ENCODE measurements at places on chromosomes 7 and 10.

GRCh38 chr7:158278745-158279320 is 308.8 kb downstream of the PTPRN2 start:
- DNase-seq = no peak

- DNase-seq = no peak
Measured at GRCh38 chr7:135257790-135258189, 24.2 kb downstream of the STRA8 start.

DNA sequence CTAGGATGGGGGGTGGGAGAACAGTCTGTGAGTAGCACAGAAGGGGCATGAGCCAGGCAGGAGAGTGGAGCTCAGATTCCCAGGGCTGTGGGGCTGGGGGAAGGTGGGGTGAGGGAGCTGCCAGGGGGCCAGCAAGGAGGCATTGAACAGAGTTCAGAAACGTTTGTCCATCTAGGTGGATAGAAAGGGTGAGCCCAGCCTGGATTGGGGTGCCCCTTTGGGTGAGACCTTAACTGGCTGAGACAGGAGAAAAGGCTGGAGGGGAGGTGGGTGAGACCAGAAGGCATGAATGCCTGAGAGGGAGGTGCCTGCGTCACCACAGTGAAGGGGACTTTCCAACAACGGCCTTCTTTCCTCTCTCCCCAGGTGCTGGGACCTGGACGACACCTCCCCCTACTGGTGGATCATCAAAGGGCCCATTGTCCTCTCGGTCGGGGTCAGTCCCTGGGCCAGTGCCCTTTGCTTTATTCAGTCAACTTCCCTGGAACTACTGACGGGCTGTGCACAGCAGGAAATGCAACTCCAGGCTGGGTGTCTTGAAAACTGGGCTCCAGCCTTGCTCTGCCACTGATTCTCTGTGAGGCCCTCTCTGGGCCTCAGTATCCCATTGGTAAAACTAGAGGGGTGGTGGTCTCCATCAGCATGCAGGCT is 11.0 kb downstream of the GHRHR start:
- peak; percentile 75 for DNase-seq

DNA sequence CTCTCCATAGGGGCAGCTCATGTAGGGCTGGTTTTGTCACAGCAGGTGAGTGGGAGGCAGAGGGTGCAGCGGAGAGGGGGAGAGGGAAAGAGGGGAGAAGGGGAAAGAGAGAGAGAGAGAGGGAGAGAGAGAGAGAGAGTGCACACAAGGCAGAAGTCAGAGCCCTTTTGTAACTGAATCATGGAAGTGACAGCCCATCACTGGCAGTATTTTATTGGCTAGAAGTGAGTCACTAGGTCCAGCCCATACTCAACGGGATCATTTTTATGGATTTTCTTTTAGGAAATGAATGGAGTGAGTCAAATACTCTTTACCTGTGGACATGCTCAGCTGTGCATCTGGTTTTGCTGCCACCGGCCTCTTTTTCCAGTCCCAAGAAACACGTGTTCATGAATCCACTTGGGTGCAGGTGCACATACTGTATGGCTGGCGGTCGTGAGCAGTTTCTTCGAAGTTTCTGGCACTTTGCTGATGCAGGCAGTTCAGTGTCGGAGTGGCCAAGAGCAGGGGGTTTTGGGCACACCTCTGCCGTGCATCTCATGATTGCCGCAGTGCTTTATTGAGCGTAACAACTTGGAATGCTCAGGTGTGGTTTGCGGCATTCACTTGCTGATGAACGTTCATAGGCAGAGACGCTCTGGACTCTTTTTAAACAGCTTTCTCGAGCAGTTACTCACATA is 40.3 kb downstream of the DOCK1 start:
- DNase-seq = no peak

GRCh38 chr10:77513220-77513619 is 124.4 kb downstream of the KCNMA1 start:
- no peak for DNase-seq

- DNase-seq = no peak
Measured at GRCh38 chr7:142460402-142461117, 202.7 kb upstream of the PRSS58 start.

DNA sequence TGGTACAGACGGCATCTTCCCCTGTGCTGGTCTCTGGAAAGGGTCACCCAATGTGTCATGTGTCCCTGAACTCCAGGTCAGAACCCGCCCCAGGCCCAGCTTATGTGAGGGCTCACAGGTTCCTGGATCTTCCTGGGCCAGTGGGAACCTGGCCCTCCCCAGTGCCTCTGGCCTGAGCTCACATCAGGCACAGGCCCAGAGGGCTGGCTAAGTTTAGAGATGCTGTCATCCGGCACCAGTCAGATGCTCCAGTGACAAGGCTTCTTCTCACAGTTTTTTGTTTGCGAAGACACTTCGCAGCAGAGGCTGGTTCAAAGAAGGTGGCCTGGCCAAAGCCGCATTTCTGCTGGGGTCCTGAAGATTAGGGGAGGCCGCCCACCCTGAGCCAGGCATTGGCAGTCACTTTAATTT is 11.8 kb downstream of the CAMK2B start:
- no peak for DNase-seq

- no peak for DNase-seq
Measured at GRCh38 chr7:157271991-157272324, 64.8 kb upstream of the DNAJB6 start.

DNA sequence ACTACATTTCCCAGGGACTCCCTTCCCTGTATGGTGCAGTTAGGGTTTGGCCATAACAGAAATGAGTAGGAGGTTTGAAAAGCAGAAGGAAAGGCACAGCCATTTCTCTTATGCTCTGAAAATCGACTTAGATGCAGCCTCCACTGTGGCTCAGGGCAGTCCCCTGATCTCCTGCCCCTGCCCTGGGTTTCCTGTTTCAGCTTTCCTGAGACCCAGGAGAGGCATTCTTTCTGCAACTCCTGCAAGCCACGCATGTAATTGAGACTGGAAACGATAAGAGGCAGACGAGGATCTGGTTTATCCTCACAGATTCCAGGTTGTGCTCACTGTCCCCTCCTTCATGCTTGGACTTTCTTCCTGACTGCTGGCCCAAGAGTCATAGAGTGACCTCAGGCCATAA is 461.2 kb upstream of the VSTM2A start:
- no peak for DNase-seq

DNA sequence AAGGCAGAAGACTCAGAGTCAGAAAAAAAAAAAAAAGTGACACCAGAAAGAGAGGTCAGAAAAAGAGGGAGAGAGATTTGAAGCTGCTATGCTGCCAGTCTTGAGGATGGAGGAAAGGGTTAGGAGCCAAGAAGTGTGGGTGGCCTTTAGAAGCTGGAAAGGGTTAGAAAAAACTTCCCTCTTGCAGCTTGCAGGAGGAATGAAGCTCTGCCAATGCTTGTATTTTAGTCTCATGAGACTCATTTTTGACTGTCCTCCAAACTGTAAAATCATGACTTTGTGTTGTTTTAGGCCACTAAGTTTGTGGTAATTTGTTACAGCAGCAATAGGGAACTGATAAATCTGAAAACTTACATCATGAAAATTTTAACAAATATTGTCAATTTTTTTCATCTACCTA is 127.7 kb upstream of the NOBOX start:
- DNase-seq = no peak

- no peak for DNase-seq
Measured at GRCh38 chr10:70477661-70478162, 855 bp upstream of the PALD1 start.

- no peak for DNase-seq
Measured at GRCh38 chr10:96758423-96758822, 38.1 kb upstream of the PIK3AP1 start.

DNA sequence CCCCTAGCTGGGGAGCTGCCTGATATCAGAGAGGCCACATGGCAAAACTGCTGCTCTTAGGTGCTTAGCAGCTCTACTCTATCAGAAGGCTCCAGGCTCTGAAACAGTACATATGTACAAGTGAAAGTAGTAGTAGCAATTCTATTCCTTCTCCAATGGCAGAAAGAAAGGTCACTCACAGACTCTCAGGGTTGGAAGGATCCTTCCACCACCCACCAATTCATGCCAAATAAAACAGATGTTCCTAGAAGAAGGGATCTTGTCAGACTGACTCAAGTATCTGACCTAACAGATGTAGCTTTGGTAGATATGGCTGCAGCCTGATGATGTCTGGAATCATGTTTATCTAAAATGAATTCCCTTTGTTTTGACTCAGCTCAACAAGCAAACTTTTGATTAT is 8.0 kb upstream of the ALDH18A1 start:
- no peak for DNase-seq

GRCh38 chr7:149733924-149734790 is 39.2 kb downstream of the ZNF467 start:
- DNase-seq = no peak

DNA sequence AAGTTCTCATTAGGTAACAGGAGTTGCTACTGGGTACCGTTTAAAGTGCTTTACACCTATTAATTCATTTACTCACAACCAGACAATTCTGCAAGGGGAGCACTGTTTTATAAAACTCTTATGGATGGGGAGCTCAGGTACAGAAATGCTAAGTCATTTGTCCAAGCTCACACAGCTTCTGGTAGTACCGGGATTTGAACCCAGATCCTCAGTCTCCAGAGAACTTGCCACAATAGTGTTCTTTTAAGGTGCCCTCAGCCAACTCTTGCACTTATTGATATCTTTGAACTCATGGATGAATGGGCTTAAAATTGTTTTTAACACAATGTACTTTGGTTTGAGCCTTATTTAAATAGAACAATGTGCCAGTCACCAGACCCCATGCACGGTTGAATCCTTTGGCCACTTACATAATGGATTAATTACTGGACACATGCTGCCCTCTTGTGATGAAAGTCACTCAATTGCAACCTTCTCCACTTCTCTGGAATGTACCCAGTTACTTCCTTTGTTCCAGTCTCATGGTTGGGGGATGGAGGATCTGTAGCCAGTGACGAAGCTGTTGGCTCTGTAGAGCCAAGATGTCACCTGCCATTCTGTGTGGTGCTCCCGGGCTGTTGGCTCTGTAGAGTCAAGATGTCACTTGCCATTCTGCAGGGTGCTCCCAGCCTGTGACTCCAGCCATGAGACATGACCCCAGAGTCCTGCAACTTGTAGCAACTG is 65.6 kb downstream of the NOD1 start:
- DNase-seq = peak; percentile 91

DNA sequence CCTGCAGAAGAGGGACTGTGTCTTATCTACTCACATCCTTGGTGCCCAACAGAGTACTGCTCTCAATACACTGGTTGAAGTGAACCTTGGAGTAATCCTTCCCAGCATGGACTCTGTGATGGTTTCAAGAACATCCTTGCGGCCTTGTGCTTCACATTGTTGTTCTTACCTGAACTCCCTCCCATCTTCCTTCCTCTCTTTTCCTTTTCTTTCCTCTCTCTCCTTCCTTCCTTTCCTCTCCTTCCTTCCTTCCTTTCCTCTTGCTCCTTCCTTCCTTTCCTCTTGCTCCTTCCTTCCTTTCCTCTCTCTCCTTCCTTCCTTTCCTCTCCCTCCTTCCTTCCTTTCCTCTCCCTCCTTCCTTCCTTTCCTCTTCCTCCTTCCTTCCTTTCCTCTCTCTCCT is 26.3 kb downstream of the LAMB1 start:
- no peak for DNase-seq

- no peak for DNase-seq
Measured at GRCh38 chr7:39375047-39375873, 190.9 kb upstream of the YAE1 start.

DNA sequence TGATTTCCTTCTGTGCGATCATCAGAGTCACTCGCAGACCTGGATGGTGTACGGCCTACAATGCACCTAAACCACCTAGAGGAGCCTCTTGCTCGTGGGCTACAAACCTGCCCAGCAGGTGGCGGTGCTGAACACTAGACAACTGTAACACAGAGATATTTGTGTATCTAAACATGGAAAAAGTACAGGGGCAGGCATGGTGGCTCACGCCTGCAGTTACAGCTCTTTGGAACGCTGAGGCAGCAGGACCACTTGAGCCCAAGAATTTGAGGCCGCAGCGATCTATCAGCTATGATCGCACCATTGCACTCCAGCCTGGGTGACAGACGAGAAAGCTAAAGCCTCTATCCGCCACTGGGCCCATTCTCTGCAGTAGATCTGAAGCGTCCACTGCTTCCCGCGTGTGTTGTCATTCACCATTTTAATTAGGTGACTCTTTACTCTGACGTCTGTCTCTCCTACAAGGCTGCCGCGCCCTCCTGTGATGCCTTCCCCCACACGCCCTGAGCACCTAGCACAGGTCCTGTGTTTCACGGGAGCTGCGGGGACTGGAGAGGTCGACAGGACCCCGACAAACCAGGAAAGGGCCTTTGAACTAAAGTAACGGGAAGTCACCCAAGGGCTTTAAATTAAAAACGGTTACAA is 774 bp downstream of the TUBGCP2 start:
- peak; percentile 82 for DNase-seq

DNA sequence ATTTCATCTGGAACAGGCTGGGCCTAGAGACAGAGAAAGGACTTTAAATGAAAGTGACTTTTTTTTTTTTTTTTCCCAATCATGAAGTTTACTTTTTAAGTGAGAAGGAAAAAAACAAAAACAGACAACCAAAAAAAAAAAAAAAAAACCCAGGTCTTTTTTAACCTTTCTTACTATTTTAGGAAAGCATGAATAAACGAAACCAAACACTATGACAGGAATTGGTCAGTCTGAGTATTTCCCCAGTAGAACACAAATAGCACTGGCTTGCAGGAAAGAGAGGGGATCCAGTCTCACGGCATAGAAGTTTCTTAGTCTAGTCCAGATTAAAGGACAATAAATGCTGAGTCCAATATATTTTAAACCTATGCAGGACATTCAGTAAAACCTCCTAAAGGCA is 180.5 kb upstream of the CCDC6 start:
- no peak for DNase-seq

GRCh38 chr10:5546891-5547680 is 22.3 kb downstream of the CALML3 start:
- DNase-seq = peak; percentile 44

GRCh38 chr7:47814905-47815613 is 133.2 kb downstream of the PKD1L1 start:
- no peak for DNase-seq

DNA sequence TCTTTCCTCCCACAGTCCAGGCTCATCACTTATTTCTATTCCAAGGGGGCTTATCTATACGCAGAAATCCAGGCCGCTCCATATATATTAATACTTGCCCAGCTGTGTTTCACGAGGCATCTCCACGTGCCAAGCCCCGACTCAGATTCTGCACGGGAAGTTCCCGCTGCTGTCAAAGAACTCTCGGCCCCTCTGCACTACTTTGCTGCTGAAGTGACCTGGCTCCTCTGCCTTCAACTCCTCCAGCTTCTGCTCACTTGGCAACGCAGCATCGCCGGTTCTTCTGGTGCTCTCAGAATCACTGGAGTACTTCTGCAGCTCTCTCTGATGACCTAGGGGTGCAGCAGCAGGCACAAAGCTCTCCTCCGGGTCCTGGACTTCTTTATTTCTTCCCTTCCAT is 9.7 kb upstream of the CHST12 start:
- no peak for DNase-seq

GRCh38 chr10:29482591-29483431 is 152.0 kb downstream of the SVIL start:
- peak; percentile 20 for DNase-seq

- peak; percentile 41 for DNase-seq
Measured at GRCh38 chr10:45673074-45673648, 589 bp upstream of the ZFAND4 start.

DNA sequence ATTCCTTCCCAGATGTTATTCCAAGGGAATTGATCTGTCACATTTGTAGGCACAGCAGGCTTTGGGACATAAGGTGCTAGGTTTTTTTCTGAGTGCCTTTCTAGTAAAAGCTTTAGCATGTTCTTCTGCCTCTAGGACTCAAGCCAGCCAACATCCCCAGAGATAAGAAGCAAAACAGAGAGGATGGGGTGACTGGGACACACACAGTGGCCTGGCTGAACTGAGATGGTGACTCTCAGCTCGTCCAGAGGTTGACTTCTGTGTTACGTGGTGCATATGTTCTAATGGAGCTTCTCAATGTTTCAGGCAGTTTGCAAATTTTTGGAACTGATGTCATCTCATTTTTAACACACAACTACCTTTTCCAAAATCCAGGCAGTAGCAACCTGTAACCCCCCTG is 188.1 kb upstream of the CELF2 start:
- no peak for DNase-seq
